ENCODE measurements at places on chromosomes 2 and 18.

DNA sequence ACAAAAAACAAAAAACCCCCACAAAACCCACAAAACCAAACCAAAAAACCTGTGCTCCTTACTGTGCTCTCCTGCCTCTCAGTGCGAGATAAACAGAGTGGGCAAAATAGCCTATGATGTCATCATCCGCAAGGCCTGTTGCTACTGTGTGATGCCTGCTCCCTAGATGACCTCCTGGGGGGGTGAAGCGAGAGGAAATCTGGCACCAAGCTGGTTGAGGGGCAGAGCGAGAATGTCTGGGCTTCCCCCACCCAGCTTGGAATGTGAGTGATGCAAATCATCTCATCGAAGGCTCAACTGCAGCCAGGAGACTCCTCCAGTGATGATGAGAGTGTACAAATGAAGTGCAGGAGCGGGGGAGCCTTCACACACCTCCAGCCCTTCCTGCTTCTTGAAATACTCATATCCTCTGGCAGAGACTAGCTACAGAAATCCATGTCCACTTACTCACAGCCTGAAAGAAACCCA, 57.7 kb upstream of the MAP4K3 start:
- H3K4me1 ChIP-seq, result peaks cover 36% of the 10 kb centered on the region
- no peak overlapping the region for H3K27ac ChIP-seq
- no peaks in the 10 kb centered on the region for H3K36me3 ChIP-seq
- no peak overlapping the region for H3K4me3 ChIP-seq
- H3K27me3 ChIP-seq, result no peaks in the 10 kb centered on the region

GRCh38 chr18:48719974-48720654, 181.3 kb downstream of the CTIF start:
- no peak for DNase-seq
- H3K36me3 ChIP-seq, result no peaks in the 10 kb centered on the region
- no peaks in the 10 kb centered on the region for H3K27me3 ChIP-seq
- no peak overlapping the region for H3K4me3 ChIP-seq

DNA sequence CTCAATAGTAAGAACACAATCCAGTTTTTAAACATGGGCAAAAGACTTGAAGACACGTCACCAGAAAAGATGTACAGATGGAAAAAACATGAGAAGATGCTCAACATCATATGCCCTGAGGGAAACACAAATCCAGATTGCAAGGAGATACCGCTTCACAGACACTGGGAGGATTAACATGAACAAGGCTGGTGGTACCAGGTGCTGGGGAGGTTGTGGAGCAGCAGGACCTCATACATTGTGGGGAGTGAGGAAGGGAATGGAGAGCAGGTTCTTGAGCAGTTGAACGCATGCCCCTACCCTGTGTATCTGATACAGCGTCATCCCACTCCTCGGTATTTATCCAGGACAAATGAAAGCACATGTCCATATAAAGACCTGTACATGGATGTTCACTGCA, 72.1 kb downstream of the ARHGEF4 start:
- DNase-seq, result no peak
- H3K27me3 ChIP-seq, result no peaks in the 10 kb centered on the region
- H3K36me3 ChIP-seq, result no peaks in the 10 kb centered on the region
- H3K4me1 ChIP-seq, result peaks cover 4% of the 10 kb centered on the region
- H3K4me3 ChIP-seq, result no peak overlapping the region
- H3K27ac ChIP-seq, result no peak overlapping the region

GRCh38 chr2:23584054-23584745, 199.2 kb downstream of the KLHL29 start:
- H3K4me3 ChIP-seq, result no peak overlapping the region
- DNase-seq, result no peak
- H3K4me1 ChIP-seq, result peaks cover 3% of the 10 kb centered on the region
- H3K27ac ChIP-seq, result no peak overlapping the region
- no peaks in the 10 kb centered on the region for H3K36me3 ChIP-seq

GRCh38 chr2:153912798-153913396, 41.2 kb downstream of the GALNT13 start:
- H3K4me1 ChIP-seq, result no peaks in the 10 kb centered on the region
- no peaks in the 10 kb centered on the region for H3K27me3 ChIP-seq

DNA sequence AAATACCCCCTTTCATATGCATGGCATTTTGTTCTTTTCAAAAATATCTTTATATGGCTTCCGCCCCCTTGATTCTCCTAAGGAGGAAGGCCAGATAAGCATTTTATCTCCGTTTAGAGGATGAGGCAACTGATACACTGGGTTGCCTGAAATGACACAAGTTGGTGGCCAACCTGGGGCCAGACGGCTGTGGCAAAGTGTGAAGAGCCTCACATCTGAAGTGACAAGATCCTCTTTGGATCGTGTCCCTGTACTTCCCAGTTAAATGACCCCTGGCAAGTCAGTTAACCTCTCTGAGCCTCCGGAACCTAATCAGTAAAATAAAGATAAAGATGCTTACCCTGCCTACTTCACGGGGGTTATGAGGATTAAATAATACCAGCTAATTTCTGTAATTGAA, 4.6 kb downstream of the SETBP1 start:
- H3K4me1 ChIP-seq, result peaks cover 68% of the 10 kb centered on the region
- peak overlapping the region; percentile 99 for H3K27ac ChIP-seq
- H3K27me3 ChIP-seq, result no peaks in the 10 kb centered on the region
- no peak overlapping the region for H3K4me3 ChIP-seq
- no peaks in the 10 kb centered on the region for H3K36me3 ChIP-seq
- DNase-seq, result no peak

DNA sequence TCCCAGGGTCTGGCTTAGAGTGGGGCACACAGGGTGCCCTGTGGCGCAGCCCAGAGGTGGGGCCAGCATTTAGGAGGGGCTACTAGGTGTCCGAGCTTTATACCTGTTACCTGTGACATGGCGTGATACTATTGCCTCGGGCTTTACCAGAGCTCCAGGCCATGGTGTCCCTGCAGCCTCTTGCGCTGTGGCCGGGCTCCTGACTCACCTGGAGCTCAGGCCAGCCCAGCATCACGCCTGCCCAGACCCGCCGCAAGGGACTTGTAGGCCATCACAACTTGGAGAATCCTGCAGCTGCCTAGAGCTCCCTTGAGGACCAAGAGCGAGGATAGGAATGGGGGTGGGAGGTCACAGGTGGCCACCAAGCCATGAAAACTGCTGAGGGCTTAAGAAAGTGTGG, 8.0 kb downstream of the INHBB start:
- H3K27ac ChIP-seq, result no peak overlapping the region
- no peaks in the 10 kb centered on the region for H3K36me3 ChIP-seq
- no peaks in the 10 kb centered on the region for H3K4me1 ChIP-seq
- no peaks in the 10 kb centered on the region for H3K27me3 ChIP-seq

- no peak overlapping the region for H3K4me3 ChIP-seq
- no peak for DNase-seq
- H3K27ac ChIP-seq, result no peak overlapping the region
- H3K27me3 ChIP-seq, result no peaks in the 10 kb centered on the region
- no peaks in the 10 kb centered on the region for H3K4me1 ChIP-seq
- H3K36me3 ChIP-seq, result no peaks in the 10 kb centered on the region
These were observed 18.0 kb downstream of the APOB start for GRCh38 chr2:21025690-21026478.

DNA sequence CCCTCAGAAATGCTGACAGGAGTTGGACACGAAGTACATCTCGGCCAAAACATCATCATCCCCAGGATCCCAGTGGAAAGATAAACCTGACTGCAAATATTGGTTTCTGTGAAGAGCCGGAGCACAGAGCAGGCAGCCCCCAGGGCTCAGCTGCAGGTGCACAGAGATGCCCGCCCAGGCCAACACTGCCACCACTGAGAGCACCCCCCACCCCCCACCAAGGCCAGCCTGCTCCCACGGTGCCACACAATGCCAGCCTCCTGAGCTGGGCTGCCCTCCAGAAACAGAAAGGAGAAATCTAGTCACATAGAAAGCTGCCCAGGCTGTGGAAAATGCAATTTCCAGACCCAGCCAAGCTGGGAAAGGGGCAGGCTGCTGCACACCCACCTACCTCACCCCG, 71.7 kb downstream of the GALNT14 start:
- DNase-seq, result no peak
- no peak overlapping the region for H3K4me3 ChIP-seq
- no peaks in the 10 kb centered on the region for H3K36me3 ChIP-seq
- no peak overlapping the region for H3K27ac ChIP-seq
- H3K27me3 ChIP-seq, result no peaks in the 10 kb centered on the region
- no peaks in the 10 kb centered on the region for H3K4me1 ChIP-seq

DNA sequence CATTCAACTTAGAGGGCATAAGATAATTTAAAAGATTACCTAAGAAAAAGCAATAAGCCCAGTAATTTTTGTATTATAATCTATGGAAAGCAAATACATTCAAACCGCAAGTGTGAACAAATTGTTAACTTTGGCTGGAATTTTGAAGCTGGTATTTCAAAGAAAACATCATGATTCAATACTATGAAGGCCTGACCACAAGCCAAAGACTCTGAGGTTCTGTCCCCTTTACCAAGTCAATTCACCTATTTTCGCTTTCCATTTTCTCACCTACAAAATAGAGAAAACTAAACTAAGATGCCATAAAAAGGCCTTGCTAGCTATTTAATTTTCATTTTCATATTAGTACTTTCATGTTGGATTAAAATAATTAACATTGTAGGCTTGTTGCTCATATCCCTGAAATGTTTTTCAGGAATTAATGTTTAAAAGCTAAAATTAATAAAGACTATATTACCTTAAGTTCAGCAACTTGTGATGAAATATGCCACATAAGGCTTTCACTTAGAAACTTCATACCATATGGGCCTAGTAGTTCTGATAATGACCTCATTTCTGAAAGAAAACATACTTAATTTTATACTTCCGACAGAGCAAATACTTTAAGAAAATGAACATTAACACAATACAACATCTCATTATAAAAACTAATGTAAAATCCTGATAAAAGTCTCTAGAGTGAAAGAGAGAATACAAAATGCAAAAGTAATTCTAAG, 85.7 kb upstream of the FRZB start:
- H3K27ac ChIP-seq, result no peak overlapping the region
- H3K27me3 ChIP-seq, result no peaks in the 10 kb centered on the region
- DNase-seq, result no peak
- H3K4me1 ChIP-seq, result no peaks in the 10 kb centered on the region
- peaks cover 4% of the 10 kb centered on the region for H3K36me3 ChIP-seq

DNA sequence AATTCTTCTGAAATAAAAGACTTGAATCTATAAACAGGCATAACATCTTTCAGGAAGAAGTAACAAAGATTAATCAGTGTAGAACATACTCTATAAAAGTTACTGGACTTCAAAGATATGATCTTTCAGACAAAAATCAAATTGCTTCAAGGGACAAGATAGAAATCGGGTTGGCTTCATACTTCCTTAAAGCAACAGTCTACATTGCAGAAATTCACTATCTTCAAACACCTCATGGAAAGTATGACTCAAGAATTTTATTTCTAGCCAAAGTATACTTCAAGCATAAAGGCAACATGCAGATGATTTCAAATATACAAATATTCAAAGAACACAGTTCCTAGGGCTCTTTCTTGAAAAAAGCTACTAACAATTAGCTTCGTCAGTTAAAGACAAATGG, 240.7 kb downstream of the SRBD1 start:
- H3K27me3 ChIP-seq, result no peaks in the 10 kb centered on the region
- H3K4me3 ChIP-seq, result no peak overlapping the region
- peaks cover 13% of the 10 kb centered on the region for H3K4me1 ChIP-seq
- no peak for DNase-seq

DNA sequence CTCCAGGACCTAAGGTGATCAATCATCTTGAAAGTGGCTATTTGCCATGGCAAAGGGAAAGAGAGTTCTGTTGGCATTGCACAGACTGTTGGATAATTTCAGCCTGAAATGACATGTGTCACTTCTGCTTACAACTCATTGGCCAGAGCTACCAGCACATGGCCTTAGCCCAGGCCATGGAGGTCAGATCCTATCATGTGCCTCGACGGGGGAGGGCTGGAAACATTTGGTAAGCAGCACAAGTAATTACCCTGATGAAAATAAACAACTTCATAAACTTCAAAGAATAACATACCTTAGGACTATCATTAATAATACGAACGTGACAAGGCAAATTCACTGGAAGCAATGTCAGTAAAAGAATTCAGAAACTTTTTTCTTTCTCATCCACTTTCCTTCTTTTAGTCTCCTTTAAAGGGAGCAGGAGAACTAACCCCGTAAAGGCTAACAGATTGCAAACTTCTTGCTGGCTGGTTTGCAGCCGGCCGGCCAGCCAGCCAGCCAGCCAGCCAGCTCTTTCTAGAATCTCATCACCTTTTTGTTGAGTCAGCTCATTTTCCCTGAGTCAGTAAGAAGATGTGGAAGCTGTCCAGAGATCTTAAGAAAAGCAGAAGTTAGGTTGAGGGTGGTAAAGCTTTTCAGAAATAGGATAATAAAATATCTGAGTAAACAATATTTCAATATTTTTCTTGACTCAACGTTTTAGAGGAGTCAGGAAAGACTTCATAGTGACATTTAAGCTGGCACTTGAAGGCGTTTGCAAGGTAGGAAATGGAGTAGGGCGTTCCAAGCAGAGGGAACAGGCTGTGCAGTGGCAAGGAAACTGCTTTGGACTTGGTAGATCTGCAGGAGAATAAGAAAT, 31.9 kb downstream of the CNRIP1 start:
- no peak overlapping the region for H3K27ac ChIP-seq
- no peaks in the 10 kb centered on the region for H3K36me3 ChIP-seq
- DNase-seq, result peak; percentile 19

GRCh38 chr18:37393221-37393827, 172.3 kb downstream of the CELF4 start:
- no peak overlapping the region for H3K4me3 ChIP-seq
- H3K27ac ChIP-seq, result no peak overlapping the region
- no peaks in the 10 kb centered on the region for H3K36me3 ChIP-seq
- H3K27me3 ChIP-seq, result peaks cover 3% of the 10 kb centered on the region

GRCh38 chr2:160842286-160842685, 317.9 kb upstream of the TANK start:
- no peak overlapping the region for H3K27ac ChIP-seq
- no peak overlapping the region for H3K4me3 ChIP-seq
- DNase-seq, result no peak
- H3K27me3 ChIP-seq, result no peaks in the 10 kb centered on the region
- no peaks in the 10 kb centered on the region for H3K36me3 ChIP-seq

DNA sequence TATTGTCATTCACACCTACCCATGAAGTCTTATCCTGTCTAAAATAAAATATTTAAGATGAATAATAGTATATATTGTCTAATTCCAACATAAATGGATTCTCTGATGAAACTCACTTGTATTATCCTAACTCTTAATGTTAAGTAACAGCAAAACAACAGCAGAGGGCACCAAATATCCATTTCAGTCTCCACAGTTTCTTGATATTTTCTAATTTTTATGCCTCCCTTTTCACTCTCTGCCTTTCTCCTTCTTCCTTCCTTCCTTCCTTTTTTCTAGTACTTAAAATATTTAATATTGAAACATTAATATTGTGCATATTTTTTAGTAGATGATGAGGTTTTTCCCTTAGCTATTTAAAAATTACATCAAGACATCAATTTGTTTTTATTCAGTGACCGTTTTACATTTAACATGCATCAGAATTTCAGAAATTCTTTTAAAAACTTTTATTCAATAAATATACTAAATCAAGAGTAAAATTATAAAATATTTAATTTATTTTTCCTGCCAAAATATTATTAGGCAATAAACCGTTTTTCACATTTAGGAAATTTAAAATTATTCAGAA, 97.6 kb downstream of the WDR7 start:
- no peak for DNase-seq
- H3K36me3 ChIP-seq, result no peaks in the 10 kb centered on the region
- H3K27ac ChIP-seq, result no peak overlapping the region

- no peaks in the 10 kb centered on the region for H3K27me3 ChIP-seq
- DNase-seq, result no peak
- H3K36me3 ChIP-seq, result no peaks in the 10 kb centered on the region
- H3K27ac ChIP-seq, result no peak overlapping the region
These were observed 13.4 kb downstream of the PPP1R1C start for GRCh38 chr2:181998891-181999654.

All from body of pancreas (tissue), 4 donors.